ENCODE measurements at places on chromosomes 12 and 14. TPM values are rescaled to one million over a fixed set of nuclear protein-coding genes. Genes with fewer than 3 reads are reported as not detected.

GRCh38 chr14:73267474-73267873 is 30.2 kb downstream of the PAPLN start:
- H3K4me1 ChIP-seq, result no peaks in the 10 kb centered on the region
- H3K27me3 ChIP-seq, result peaks cover 7% of the 10 kb centered on the region
- H3K27ac ChIP-seq, result no peak overlapping the region
- H3K4me3 ChIP-seq, result no peak overlapping the region
- peaks cover 8% of the 10 kb centered on the region for H3K36me3 ChIP-seq

GRCh38 chr12:98901189-98901588 is 256.1 kb downstream of the APAF1 start:
- no peak overlapping the region for H3K27ac ChIP-seq
- no peaks in the 10 kb centered on the region for H3K36me3 ChIP-seq
- DNase-seq, result peak; percentile 66
- H3K27me3 ChIP-seq, result peaks cover 20% of the 10 kb centered on the region

GRCh38 chr14:106067935-106068334 is 541.6 kb downstream of the TMEM121 start:
- H3K4me3 ChIP-seq, result no peak overlapping the region
- no peak overlapping the region for H3K27ac ChIP-seq
- H3K36me3 ChIP-seq, result no peaks in the 10 kb centered on the region
- no peaks in the 10 kb centered on the region for H3K4me1 ChIP-seq

- H3K4me1 ChIP-seq, result peaks cover 8% of the 10 kb centered on the region
- H3K36me3 ChIP-seq, result peaks cover 10% of the 10 kb centered on the region
- DNase-seq, result peak; percentile 79
- no peaks in the 10 kb centered on the region for H3K27me3 ChIP-seq
- H3K27ac ChIP-seq, result no peak overlapping the region
- no peak overlapping the region for H3K4me3 ChIP-seq
Observed at GRCh38 chr12:22287776-22288621, 46.5 kb downstream of the ST8SIA1 start.

DNA sequence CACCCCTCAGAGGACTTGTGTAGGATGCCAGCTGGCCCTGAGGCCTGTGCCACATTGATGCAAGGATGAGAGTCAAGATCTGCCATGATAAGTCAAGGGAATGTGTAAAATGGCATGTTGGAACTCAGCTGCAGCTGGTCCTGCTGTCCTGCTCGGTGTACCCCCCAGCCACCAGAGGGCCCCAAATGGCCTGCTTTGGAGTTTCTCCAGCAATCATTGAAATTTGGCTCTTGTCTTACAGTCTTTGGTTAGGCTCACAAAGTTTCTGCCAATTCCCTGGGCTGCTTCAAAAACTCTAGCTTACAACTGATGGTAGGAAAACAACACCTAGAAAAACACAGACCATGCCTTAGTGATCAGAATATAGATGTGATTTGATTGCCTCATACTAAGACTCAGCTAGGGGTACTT is 76.8 kb downstream of the HSD17B6 start:
- H3K4me3 ChIP-seq, result no peak overlapping the region
- no peaks in the 10 kb centered on the region for H3K36me3 ChIP-seq
- no peaks in the 10 kb centered on the region for H3K27me3 ChIP-seq
- H3K4me1 ChIP-seq, result no peaks in the 10 kb centered on the region
- DNase-seq, result peak; percentile 94

DNA sequence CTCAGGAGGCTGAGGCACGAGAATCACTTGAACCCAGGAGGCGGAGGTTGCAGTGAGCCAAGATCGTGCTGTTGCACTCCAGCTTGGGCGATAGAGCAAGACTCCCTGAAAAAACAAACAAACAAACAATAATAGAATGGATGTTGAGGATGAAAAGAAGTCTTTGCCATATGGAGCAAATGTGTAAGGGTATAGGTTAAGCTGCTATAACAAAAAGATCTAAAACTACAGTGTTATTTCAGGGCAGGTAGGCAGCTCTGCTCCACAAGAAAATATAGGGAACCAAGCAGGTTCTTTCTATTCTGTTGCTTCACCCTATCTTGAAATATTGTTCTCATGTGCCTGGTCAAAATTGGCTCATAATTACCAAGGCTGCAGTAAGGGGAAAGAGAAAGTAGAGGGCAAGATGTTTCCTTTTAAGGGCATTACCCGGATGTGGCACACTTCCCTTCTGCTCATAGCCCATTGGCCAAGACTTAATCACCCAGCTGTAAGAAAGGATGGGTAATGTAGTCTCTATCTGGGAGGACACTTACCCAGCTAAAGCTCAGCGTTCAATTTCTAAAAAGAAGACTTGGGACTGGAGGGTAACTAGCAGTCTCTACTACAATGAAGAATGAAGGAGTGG is 23.5 kb downstream of the SDSL start:
- peaks cover 48% of the 10 kb centered on the region for H3K27me3 ChIP-seq
- no peak overlapping the region for H3K4me3 ChIP-seq
- DNase-seq, result no peak
- no peaks in the 10 kb centered on the region for H3K36me3 ChIP-seq

GRCh38 chr12:57756406-57757341 is 1.8 kb downstream of the MARCHF9 start:
- peaks cover 56% of the 10 kb centered on the region for H3K27me3 ChIP-seq
- peak; percentile 95 for DNase-seq
- H3K4me3 ChIP-seq, result peak overlapping the region; percentile 79
- H3K27ac ChIP-seq, result no peak overlapping the region
- no peaks in the 10 kb centered on the region for H3K4me1 ChIP-seq

- H3K4me3 ChIP-seq, result no peak overlapping the region
- no peaks in the 10 kb centered on the region for H3K36me3 ChIP-seq
- no peak for DNase-seq
- no peaks in the 10 kb centered on the region for H3K27me3 ChIP-seq
Observed at GRCh38 chr12:7101694-7102131, 7.3 kb downstream of the C1RL start.

DNA sequence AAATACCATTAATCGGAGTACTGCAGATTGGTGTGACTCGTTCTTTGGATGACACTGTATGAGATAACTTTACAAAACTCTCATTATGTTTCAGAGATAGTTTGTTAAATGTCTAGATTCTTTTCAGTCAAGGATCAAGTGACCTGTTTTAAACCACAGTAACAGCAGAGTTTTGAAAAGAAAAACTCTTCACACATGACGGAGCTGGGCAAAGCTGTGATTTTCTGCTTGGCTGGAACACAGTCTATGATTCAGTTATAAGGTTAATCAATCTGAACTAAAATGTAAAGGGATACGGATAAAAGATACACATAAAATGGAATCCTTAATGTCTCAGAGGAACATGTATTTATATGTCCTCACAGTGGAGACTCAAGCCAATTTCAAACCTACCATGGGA is 573.2 kb downstream of the PRKD1 start:
- no peaks in the 10 kb centered on the region for H3K27me3 ChIP-seq
- H3K36me3 ChIP-seq, result no peaks in the 10 kb centered on the region
- no peak for DNase-seq
- no peak overlapping the region for H3K27ac ChIP-seq
- no peaks in the 10 kb centered on the region for H3K4me1 ChIP-seq
- no peak overlapping the region for H3K4me3 ChIP-seq

GRCh38 chr14:81268016-81268416 is 47.3 kb upstream of the GTF2A1 start:
- peaks cover 7% of the 10 kb centered on the region for H3K4me1 ChIP-seq
- no peak overlapping the region for H3K4me3 ChIP-seq
- H3K27ac ChIP-seq, result no peak overlapping the region
- H3K36me3 ChIP-seq, result no peaks in the 10 kb centered on the region

GRCh38 chr14:66401449-66402095 is 84.6 kb upstream of the CCDC196 start:
- no peak overlapping the region for H3K27ac ChIP-seq
- H3K27me3 ChIP-seq, result no peaks in the 10 kb centered on the region
- no peak overlapping the region for H3K4me3 ChIP-seq
- H3K4me1 ChIP-seq, result peaks cover 3% of the 10 kb centered on the region
- H3K36me3 ChIP-seq, result no peaks in the 10 kb centered on the region

GRCh38 chr14:99792551-99793212 is 531 bp upstream of the EML1 start:
- H3K4me1 ChIP-seq, result no peaks in the 10 kb centered on the region
- no peaks in the 10 kb centered on the region for H3K36me3 ChIP-seq
- DNase-seq, result peak; percentile 69
- H3K4me3 ChIP-seq, result no peak overlapping the region
- H3K27me3 ChIP-seq, result no peaks in the 10 kb centered on the region

- no peak overlapping the region for H3K27ac ChIP-seq
- no peak for DNase-seq
- H3K36me3 ChIP-seq, result no peaks in the 10 kb centered on the region
- peaks cover 6% of the 10 kb centered on the region for H3K27me3 ChIP-seq
- no peak overlapping the region for H3K4me3 ChIP-seq
Observed at GRCh38 chr14:66383257-66383656, 102.9 kb upstream of the CCDC196 start.

GRCh38 chr14:77962731-77963520 is 163.0 kb downstream of the ADCK1 start:
- no peaks in the 10 kb centered on the region for H3K36me3 ChIP-seq
- H3K27ac ChIP-seq, result no peak overlapping the region
- H3K27me3 ChIP-seq, result peaks cover 17% of the 10 kb centered on the region
- H3K4me3 ChIP-seq, result no peak overlapping the region

Gene KIF21A
- 38.7 TPM for total RNA-seq

Gene FIGNL2
- total RNA-seq, result 9.0 TPM

Gene ARPC3
- 227 TPM for total RNA-seq

Gene MYF6
- not detected for total RNA-seq

Gene TPPP2
- 0.80 TPM for total RNA-seq

Gene SLC39A5
- total RNA-seq, result 2.5 TPM

Gene ESRRB
- total RNA-seq, result 0.54 TPM

Gene SLC25A21
- total RNA-seq, result 1.9 TPM

Gene C12orf60
- total RNA-seq, result 3.1 TPM
